ENCODE measurements at places on chromosomes 6 and 20.

DNA sequence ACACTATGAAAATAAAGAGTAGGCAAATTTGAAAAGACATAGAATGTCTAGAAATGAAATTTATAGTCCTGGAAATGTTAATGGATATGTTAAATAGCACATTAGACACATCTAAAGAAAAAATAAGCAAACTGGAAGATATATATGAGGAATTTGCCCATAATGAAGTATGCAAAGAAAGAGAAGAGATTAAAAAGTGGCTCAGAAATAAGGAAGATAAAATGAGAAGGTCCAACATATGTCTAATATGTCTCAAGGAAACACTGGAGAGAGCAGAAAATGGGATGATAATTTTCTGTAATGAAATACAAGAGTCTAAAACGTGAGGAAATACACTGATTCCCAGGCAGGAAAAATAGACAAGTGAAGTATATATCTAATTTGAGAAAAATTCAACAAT, 36.6 kb upstream of the ARID1B start:
- DNase-seq = no peak

DNA sequence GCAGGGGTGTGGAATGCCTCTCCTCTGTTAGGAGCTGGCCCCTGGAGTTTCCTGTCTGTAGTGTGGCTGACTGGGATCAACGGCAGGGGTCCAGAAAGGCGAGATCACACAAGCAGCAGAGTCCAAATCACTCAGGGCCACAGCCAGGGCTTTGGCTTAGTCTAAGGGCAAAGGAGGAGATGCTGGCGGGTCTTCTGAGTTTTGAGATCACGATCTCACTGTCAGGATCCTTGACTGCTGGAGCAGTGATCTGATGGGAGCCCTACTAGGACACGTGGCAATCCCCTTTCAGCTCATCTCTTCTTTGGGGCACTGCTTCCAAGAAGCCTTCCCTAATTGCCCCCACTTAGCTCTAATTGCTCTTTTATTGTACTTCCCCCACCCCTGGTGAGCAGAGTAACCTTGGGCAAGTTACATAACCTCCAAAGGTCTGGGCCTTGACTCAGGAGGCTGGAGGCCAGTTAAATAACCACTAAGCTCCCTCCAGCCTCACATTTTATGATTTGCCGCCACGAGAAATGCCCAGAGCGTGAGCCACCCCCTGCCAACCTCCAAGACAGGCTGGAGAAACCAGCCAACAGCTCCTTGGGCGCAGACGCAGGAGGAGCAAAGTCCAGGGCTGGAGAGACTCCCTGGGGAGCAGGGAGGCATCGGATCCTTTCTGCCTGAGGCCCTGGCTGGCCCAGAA, 12.0 kb downstream of the KCNK5 start:
- no peak for DNase-seq

DNA sequence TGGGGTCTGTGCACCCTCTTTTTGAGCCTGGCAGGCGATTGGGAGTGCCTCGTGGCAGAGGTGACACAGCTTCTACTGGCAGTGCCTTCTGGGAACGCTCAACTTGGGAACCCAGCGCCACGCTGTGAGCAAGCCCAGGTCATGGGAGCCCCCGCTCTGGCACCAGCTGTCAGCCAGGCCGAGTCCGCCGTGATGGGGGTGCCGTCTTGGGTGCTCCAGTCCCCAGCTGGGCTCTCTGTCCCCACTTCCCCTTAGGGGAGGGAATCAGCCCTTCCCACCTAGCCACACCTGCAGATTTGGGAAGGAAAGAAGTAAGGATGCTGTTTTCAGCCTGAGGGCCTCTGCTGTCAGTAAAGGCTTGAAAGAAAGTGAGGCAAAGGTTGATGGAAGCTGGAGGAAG, 31.0 kb upstream of the NTSR1 start:
- DNase-seq = no peak

DNA sequence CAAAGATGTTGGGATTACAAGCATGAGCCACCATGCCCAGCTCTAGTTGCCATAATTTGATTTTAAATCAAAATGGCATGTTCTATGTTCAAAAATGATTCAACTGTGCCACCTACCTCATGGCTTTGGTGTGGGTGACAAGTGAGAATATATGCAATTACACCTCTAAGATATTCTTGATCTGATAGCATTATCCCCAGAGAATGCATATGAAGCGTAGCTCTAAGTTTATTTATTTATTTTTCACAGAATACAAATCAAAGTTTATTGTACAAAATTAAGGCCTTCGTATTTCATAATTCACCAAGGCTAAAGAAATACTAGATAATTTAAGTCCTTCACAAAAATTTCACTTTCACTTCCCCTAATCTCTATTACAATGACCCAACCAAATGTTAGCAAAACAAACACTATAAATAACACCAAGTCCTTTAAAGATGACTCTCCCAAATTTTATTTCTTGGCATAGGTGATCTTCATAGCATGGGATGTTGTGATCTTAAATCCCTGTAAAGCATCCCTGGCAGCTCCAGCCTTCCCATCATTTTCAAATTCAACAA, 205.9 kb upstream of the TAB2 start:
- DNase-seq = no peak

GRCh38 chr6:43107344-43108062, 31.4 kb downstream of the PTK7 start:
- DNase-seq = no peak

DNA sequence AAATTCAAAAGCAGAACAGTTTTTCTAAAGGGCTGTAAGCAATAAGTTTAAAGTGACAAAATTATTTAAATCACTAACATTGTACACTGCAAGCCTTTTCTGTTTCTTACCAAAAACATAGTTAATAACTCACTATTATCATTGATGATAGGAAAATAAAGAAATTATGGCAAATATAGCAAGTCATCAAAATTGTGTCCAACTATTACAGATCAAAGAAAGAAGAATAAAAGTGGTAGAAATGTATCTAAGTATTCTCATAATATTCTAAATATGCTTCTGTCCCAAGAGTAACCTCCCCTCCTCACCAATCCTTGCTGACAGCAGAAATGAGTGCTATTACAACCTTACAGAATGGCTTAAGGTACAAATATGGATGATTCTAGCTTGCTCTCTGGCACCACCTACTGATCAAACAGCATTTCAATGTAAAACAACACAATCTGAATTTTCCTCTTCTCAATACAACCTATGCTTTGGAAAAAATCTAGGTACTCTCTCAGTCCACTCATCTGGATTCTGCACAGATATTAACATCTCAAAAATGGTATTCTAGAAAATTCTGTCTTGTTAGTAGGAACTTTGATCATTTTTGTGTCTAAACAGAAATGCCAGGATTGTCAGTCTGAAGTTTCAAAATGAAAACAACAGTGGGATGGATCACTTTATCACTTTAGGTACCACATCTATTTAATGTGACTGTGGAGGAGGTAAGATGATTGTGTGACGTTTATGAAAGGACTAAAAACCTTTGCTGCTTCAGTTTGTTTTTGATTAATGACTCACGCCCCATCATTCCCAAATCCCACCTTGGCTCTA, 40.9 kb downstream of the ZFP64 start:
- DNase-seq = no peak

GRCh38 chr6:7568021-7568420, 22.0 kb upstream of the SNRNP48 start:
- no peak for DNase-seq

- no peak for DNase-seq
Measured at GRCh38 chr6:5302220-5302946, 41.1 kb downstream of the FARS2 start.

DNA sequence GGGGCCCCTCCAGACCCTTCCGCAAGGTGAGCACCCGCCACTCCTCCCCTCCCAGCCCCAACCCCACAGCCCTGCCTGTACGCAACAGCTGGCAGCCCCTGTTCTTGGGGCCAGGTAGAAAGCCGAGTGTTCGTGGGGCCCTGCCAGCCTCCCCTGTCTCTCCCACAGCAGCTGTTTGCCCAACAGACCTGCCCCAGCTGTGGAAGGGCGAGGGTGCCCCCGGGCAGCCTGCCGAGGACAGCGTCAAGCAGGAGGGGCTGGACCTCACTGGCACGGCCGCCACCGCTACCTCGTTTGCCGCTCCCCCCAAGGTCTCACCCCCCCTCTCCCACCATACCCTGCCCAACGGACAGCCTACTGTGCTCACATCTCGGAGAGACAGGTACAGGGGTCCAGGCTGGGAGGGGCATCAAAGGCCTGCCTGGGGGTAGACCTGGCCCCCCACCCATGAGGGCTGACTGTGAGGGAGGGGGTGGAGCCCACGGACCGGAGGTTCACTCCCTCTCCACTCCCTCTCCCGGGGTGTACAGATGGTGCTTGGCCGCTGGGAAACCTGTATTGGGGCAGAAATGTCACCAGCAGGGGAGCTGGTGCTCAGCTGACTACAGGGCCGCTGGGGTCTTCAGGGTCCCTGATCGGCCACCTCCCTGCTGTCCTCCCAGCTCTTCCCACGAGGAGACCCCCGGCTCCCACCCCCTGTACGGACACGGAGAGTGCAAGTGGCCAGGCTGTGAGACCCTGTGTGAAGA, 41.1 kb downstream of the FOXP4 start:
- DNase-seq = no peak

DNA sequence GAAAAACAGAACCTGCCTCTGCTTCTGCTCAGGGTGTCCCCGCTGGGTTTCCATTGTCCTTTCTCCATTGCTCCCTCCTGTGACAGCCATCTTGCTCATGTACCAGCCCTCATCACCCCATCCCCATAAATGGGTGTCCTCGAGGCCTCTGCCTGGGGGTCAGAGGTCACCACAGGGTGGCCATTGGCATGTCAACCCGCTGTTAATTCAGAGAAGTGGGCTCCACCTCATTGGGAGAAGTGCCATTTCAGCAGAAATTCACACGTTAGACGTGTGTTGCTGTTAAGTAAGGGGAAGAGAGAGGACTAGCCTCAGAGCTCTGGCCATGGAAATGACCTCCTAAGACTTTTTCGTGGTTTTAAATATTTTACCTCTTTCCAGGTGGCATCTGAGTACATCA, 71.9 kb downstream of the PTPN1 start:
- no peak for DNase-seq

- no peak for DNase-seq
Measured at GRCh38 chr6:113664909-113665308, 192.2 kb upstream of the MARCKS start.
